ENCODE measurements at places on chromosomes 12 and 14.

DNA sequence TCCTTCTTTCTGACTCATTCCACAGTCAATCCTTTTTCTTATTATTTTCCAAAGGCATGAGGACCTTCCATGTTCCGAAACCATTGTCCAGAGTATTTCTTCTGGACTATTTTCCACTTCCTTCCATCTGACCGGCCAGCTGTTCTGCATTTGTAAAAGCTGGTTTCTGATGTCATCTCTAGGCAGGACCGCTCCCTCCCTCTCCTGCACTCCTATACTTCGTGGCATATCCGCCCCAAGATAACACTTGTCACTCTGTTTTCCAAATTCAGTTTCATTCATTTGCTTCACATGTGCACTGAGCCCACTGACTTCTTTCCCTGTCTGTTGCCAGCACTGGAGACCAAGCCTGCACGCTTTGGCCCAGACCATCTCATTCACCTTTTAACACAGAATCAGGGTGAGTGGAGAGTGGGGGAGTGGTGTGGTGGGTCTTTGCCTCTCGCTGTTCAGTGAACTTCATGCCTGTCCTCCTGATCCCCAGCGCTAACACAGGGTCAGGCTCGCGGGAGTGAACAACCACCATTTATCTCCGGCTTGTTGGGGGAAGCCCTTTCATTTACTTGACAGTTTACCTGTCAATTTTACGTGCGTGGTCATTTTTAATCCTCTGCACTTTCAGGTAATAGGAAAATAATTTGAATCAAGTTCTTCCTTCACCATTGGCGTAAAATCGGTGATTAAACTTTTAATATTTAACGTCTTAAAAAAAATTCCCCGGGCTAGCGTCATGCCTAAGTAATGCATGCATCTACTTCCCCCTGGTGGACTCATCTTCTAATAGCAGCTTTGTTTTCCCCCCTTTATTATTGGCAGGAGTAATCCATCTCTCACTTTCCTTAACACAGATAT, 52.5 kb downstream of the C12orf75 start:
- DNase-seq, result no peak

GRCh38 chr14:105388110-105388951, 10.0 kb upstream of the TEX22 start:
- DNase-seq, result no peak

DNA sequence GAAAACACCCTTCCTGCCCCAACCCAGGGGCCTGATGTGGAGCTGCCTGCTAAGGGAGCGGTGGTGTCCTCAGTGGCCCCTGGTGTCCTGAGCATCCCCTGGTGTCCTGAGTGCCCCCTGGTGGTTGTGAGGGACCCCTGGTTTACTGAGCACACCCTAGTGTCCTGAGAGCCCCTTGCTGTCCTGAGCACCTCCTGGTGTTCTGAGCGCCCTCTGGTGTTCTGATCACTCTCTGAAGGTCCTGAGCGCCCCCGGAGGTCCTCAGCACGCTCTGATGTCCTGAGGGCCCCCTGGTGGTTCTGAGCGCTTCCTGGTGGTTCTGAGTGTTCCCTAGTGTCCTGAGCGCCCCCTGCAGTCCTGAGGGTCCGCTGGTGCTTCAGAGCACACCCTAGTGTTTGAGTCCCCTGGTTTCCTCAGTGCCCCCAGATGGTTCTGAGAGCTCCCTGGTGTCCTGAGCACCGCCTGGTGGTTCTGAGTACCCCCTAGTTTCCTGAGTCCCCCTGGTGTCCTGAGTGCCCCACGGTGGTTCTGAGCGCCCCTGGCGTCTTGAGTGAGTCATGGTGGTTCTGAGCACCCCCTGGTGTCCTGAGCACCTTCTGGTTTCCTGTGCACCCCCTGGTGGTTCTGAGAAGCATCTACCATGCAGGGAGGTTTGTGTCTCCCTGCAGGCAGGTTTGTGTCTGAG, 1004.2 kb downstream of the TMEM121 start:
- DNase-seq, result no peak

- no peak for DNase-seq
Observed at GRCh38 chr12:108638997-108639822, 5.5 kb upstream of the SELPLG start.

DNA sequence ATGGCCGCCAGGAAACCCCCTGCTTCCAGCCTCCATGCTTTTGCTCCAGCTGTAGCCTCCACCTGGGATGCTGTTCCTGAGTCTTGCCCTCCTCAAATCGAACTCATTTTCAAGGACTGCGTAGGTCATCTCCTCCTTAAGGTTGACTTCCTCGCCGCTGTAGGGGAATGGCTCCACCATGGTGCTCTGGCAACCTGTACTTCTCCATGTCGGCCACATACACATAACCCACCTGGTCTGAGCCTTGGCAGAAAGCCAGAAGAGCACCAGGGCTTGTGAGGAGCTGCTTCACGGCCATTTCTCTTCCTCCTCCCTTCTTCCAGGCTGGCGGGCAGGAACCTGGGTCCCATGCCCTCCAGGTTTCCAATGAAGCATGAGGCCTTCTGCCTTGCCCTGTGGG, 36.7 kb upstream of the BEGAIN start:
- no peak for DNase-seq

- DNase-seq, result no peak
Observed at GRCh38 chr12:62637679-62638078, 171.1 kb downstream of the MON2 start.

DNA sequence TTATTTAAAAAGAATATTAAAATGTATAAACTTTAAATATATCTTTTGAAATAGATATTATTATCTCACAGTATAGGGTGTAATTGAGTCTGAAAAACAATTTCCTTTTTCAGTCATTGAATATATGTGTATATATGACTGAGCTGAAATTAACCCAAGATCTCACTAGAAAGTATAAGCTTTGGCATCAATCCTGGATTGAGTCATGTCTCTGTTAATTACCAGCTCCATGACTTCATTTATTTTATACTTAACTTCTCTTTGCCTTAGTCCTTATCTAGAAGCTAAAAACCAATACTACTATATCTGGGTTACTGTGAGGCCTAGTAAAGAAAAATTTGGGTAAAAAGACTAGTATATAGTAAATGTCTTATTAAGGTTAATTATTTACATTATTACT, 1020.3 kb downstream of the LRFN5 start:
- DNase-seq, result no peak

DNA sequence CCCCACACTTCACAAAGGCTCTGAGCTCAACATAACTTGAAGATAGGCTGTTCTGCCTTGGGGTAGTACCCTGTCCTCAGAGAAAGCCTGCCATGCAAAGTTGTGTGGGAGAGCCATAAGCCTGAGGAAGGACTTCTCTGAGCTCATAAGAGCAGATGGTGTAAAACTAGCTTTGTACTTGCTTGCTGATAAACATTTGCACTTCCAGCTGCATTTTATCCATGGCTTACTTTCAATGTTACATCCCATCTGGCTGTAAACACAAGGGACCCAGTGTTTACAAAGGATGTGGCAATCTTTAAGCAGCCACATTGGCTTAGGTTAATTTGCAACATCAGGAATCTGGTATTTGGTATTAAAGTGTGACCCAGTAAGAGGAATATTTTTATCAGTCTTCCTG, 258.1 kb downstream of the IPO8 start:
- no peak for DNase-seq

- no peak for DNase-seq
Observed at GRCh38 chr12:34107781-34108404, 85.6 kb downstream of the ALG10 start.

- DNase-seq, result no peak
Observed at GRCh38 chr12:8779281-8779680, 43.1 kb upstream of the A2ML1 start.

DNA sequence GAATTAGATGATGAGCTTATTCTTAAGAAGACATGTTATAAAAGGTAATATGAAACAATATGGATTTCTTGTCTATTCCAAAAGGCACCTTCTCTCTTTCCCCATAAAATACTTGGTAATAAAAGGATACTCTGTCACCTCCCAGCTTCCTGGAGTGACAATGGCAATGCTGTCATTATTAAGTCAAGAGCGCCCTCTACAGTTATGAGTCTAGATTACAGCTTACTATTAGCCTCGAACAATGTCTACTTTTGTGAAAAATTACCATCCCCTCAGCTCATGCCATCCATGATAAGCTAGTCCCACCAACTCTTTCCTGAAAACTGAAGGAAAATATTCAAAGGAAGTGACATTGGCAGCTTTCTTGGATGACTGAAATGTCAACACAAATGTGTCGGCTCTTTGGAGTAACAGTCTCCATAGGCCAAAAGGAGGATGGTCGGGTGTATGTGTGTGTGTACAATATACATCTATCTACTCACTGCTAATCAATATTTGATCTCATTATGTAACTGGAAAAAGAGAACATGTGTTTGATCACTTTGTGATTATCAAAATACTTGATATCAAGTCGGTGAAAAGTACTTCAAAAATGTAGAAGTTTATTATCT, 48.7 kb upstream of the CDKN3 start:
- no peak for DNase-seq

DNA sequence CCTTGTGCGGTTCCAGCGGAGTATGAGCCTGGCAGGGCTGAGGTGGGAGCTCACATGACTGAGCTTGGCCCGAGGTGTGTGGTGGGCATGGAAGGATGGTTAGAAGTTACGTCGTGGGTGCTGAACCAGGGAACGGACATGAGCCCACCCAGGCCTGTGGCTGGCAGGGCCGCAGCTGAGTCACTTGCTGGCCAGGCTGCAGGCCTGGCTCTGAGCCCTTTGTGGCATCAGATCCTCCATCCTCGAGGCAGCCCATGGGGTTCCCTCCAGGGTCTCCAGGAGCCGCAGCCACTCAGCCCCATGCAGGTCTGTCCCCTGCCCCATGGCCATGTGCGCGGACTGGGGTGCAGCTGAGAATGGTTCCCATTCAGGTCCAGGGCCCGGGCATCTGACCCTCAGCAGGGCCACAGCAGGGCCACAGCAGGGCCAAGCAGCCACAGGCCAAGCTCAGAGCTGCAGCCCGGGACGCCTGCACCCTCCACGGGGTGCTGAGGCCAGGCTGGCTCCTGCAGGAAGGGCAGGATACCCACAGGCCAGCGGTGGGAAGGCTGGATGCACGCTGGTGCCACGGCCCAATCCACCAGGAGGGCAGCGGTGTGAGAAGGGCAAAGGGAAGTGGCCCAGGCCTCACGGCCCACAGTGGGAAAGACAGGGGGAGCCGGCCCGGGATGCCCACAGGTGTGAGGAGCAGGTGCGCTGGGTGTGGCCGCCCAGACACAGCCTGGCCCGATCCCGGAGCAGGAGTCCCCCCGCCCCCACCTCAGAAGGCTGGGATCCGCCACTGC, 26.3 kb upstream of the ULK1 start:
- no peak for DNase-seq

GRCh38 chr14:50830044-50830931, 674 bp downstream of the NIN start:
- DNase-seq, result peak; percentile 54

- DNase-seq, result no peak
Observed at GRCh38 chr14:58108717-58109116, 43.3 kb downstream of the ARMH4 start.

- DNase-seq, result no peak
Observed at GRCh38 chr14:69270795-69271708, 11.1 kb downstream of the GALNT16 start.

DNA sequence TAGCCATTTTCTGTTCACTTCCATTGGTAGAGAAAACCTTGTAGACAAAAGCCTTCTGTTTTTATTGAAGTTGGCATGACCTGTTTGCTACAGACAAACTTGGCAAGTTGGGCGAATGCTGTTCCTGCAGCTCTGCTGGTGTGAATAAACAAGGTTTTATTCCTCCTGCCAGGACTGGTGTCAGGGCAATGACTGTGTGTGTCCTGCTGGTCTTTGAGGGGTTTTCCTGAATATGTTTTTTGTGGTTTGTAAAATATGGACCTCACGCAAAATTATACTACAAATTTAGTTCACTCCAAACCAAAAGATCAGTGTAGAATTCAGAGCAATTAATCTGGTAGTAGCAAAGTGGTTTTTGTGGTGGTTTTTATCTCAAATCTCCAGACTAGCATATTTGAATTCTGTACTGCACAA, 140.8 kb downstream of the ERC1 start:
- DNase-seq, result no peak

DNA sequence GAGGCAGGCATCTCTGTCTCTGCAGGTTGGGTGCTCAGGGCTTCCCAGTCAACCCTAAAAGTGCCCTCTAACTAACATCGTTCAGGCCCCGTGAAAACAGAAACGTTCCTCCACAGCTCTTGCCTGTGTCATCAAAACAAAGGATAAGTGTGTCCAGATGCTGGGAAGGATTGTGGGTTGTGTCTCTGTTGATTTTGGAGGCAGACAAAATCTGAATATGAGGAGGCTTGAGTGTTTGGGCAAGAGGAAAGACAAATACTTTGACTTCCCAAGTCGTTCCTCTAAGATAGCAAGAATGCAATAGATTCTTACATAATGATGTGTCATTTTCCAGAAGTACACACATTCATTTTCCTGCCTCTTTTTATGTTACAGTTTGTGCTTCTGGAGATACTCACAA, 52.9 kb downstream of the SERPINA3 start:
- no peak for DNase-seq

DNA sequence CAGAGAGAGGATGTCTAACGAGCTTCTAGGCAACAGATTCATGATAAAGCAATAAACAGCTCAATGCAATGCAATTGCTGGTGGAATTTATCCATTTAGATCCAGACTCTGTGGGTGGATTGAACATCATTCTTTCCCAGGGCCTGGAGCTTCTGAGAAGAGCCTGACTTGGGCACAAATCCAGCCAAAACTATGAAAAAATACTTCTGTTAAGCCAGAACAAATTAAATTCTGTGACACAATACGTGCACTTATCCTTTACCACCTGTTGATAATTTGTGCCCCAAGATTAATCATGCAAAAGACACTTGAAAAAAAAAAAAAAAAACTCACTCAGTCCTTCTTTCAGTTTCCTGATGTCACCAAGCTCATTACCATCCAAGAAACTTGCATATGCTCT, 446.0 kb upstream of the DCN start:
- no peak for DNase-seq

GRCh38 chr14:95488376-95489213, 27.9 kb downstream of the SYNE3 start:
- no peak for DNase-seq

GRCh38 chr12:104219908-104220404, 4.4 kb downstream of the TXNRD1 start:
- peak; percentile 72 for DNase-seq

GRCh38 chr14:48970943-48971342, 615.2 kb downstream of the RPS29 start:
- no peak for DNase-seq

GRCh38 chr12:6833189-6833890, 5.1 kb downstream of the P3H3 start:
- no peak for DNase-seq

DNA sequence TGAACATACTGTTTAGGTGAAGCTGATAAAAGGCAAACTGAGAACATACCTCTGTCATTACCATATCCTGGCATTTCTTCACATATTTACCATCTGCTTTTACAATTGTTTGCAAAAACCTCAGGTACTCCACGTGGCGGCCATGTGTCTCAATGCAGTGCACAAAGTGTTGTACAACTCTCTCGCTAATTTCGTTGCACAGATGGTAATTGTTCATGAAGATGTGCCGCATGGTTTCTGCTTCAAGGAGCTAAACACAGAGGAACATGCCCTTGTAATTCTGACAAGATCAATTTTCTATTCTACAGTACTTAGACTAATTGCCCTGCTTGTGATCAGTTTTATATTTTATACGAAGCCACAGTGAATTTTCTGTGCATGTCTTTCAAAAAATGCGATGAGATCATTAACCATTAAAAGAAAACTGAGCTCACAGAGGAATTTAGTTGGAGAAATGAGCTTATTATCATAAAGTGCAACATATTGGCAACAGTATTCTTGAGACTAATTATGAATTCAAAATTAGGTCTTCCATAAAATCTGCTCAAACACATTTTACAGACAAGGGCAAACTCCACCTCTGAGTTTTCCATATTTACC, 233.8 kb downstream of the ITPR2 start:
- DNase-seq, result no peak

Data from activated T-helper 2 cell treated with anti-CD3 and anti-CD28 coated beads, Interferon-gamma antibody, Interleukin-2, Interleukin-4, amounts not matched to agents 10 μg/mL and 5 μg/mL and 100 μg/mL, durations not matched to agents 14 hours and 24 hours and 36 hours (primary cell).